ENCODE measurements at places on chromosomes 6 and 20.

GRCh38 chr6:131135244-131136020 is at the start of gene AKAP7:
AKAP7 (plus strand) TSS chr6:131135467; CDS start chr6:131135764, 297 bp downstream.
- no peak for DNase-seq

DNA sequence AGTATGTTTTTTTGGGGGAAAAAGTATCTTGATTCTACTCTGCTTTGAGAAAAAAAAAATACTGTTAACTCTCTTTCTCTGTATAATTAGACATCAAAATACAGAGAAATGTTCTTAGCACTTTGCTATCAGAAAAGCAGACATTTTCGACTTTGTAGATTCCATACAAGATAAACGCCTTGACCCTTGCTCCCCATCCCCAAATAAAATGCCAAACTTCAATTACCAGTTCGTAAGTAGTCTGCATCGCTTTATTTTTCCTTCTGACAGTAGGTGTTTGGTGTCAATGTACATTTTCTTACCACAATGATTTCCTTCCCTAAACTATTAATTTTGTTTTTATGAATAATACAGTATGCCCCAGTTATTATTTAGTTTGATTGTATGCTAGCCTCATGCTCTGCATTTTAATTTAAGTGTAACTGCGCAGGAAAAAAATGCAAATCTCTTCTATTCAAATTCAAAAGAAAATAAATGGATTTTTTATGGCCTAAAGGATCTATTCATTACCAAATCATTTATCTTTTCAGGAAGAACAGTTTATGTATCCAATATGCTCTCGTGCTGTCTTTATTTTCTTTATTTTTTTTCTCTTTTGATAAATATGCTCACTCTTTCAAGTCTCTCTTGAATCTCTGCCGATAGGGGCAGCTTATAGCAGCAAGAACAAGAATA is 84.8 kb upstream of the ZNF217 start:
- no peak for DNase-seq

- DNase-seq: peak; percentile 15
Observed at GRCh38 chr6:36677059-36677749, 1.3 kb upstream of the CDKN1A start.

DNA sequence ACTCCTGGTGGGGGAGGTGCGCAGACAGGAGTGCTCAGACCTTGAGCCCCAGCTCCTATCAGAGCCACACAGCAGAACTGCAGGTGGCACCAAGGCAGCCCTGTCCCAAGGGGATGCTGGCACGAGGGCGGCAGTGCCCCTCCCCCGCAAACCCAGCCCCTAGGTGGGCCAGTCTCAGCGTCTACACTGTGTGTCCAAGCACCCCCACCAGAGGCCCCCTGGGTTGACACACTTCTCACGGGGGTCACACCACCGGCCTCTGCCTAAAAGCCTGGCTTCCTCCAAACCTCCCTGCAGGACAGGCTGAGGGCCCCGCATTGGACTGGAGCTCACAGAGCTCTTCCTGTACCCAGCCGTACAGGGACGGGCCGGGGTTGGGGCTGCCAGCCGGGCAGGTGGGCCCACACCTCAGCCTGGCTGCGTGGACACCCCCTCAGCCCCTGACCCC is 8.1 kb downstream of the SLC2A4RG start:
- DNase-seq: no peak

GRCh38 chr20:51622004-51622874 is 79.7 kb upstream of the NFATC2 start:
- no peak for DNase-seq

- DNase-seq: no peak
Observed at GRCh38 chr6:90204327-90205056, 92.2 kb downstream of the BACH2 start.

GRCh38 chr6:93272211-93272610 is 147.1 kb downstream of the EPHA7 start:
- DNase-seq: peak; percentile 25

DNA sequence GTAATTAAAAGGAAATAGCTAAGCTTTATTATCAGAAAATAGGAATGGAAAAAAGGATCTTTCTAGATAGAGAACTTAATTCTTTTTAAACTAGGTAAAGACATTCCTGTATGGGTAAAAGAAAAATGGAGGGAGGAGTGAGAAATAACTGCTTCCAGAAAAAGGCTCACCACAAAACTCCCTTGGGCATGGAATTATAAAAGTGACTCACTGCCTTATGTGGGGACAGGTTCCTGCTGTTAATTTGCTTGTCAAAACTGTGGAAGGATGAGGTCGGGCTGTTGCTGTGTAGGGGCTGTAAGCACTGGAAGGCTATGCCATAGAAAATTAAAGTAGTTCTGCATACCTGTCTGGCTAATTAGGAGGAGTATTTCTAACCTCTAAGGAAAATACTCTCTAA is 158.7 kb downstream of the UBE3D start:
- no peak for DNase-seq

DNA sequence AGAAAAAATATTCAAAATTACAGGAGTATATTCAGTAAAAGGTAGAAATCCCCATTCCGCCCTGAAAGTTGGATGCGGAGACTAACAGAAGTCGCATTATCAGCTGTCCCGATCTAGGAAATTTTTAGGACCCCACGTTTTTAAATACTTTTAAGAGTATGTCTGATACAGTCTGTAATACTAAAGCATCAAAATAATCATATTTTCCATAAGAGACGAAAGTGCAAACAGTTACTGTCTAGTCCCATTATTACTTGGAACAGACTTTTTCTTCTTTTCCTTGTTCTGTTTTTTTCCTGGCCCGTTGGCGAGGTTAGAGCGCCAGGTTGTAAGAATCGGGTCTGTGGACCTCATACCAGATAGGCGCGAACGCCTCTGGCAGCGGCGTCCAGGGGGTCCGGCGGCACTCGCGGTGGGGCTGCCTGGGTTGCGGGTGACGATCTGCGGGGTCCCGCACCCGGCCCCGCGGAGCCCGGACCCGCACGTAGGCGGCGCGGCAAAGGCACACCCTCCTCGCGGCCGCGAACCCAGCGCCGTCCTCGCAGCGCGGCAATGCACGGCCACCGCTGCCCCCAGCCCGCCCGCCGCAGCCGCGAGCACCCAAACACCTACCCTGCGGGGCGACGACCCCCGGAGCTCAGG is 460 bp downstream of the PLAGL1 start:
- no peak for DNase-seq

GRCh38 chr6:7034055-7034454 is 73.7 kb upstream of the RREB1 start:
- no peak for DNase-seq

DNA sequence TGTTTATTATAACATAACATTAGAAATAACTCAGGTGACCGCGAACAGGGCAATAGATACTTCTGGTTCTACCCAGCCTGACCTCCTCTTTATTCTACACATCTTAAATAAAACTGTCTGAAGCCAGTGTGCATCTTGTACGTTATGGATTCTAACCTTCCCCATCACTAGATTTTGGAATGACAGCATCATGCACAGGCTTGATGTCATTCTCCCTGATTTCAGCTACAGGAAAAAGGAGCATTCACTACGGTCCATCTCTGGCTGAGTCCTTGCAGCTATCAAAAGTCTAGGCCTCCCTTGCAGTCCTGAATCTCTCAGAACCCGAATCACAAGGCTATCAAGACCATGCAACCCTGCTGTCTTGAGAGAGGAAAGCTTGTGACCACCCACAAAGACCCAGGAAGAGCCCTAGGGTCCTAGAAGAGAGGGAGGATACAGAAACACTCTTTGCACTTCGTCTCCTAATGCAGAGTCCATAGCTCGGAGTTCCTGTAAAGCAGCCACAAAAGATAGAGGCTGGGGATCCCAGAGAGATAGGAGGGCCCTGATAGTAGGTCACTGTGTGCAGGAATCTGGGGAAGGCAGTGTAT is 845 bp downstream of the HLA-DPA1 start:
- no peak for DNase-seq

DNA sequence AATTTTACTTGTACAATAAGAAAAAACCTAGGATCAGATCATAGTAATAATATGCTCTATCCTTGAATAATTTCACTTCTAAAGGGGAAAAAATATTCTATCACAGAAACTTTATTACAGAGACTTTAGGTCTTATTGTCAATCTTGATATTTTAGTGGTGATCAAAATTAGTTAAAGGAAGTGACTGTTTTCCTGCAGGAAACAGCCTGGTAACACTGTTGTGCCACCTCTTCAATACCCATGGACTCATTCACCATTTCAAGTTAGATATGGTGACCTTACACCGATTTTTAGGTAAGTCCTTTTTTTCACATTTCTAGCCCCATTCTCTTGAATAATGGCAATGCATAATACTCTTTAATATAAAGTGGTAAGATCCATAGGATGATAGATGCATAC is 99.2 kb downstream of the MTFR2 start:
- DNase-seq: no peak

GRCh38 chr6:17292600-17293133 is 11.5 kb downstream of the RBM24 start:
- no peak for DNase-seq

GRCh38 chr6:98107801-98108200 is 726.6 kb upstream of the POU3F2 start:
- no peak for DNase-seq

GRCh38 chr20:63703976-63704748 is 3.6 kb downstream of the ARFRP1 start:
- DNase-seq: no peak

DNA sequence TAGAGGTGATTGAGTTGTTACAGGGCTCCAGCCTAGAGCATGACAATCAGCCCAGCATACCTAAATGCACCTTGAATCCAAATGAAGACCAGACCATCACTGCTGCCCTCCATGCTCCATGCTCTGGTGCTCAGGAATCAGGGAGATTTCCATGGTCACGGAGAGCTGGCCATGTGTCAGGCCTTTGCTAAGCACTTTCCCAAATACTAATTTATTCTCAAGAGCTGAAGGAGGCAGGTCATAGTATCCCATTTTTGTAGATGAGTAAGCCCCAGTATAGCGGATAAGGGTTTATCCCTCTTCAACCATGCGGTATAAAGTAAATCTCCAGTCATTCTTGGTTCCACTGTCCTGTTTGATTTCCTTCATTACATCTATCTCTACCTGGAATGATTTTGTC is 240.8 kb downstream of the TFAP2A start:
- DNase-seq: no peak

DNA sequence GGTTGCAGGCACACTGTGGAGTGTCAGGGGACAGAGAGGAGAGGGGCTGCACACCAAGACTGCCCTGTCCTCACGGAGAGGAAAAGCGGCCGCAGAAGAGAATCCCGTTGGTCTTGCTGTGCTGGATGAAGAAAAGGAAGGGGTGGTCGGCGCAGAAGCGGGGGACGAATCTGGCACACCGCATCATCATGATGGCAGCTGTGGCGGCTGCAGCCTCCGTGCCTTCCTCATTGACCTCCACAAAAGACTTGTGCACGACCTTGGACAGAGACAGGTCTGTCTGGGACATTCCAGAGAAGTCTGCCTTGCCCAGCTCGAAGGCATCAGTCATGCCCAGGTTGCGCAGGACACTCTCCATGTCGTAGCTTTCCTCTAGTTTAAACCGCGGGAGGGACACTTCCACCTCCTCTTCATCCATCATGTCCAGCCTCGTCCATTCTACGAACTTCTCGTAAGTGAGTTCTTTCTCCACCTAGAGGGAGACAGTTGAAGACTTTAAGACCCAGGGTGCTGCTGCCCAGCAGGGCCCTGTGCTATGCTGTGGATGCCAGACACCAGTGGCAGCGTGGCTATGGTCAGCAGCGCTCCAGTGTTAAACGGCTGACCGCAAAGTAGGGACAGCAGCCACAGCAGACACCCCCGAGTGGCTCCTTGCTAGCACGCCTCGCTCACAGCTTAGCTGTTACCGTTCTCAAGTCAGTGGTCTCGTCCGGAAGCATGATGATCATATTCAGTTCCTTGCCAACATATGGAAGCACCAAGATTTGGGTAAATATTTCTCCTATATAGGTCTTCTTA is 22.9 kb downstream of the SERPINB6 start:
- no peak for DNase-seq

DNA sequence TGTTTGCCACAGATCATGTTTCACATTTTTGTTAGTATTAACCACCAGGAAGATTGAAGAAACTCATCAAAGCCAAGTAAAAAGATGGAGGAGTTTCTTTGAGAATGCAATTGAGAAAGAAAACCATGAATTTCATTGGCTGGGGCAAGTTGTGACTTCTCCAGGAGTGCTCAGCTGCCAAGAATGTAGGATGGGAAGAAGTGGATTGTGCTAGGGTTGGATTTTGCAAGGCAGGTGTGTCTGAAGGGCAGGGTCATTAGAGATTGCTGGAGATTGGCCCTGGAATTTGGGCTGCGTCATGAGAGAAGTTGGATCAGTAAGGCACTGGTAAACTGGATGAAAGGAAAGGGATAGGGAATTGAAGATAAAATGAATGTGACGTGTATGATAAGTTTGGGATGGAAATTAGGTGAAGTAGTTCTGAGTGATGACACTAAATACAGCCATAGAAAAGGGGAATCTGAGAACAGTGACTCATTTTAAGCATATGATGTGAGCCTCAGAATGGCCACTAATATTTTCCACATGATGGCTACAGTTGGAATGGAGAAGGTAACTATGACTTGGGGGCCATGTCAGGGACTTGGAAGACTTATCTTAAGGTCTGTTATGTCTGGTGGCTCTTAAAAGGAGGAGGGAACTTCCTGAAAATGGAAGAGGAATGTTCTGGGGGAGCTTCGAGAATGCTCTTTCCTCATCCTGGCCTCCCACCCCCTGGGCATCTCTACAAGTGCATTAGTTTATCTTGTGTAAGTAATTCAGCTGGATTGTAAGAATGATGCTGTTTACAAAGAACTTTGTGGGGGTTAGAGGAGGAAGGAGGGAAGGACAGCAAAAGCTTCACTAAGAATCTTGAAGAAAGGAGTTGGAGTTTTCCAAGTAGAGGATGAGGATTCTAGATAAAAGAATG is 27.8 kb upstream of the ERVFRD-1 start:
- DNase-seq: no peak

DNA sequence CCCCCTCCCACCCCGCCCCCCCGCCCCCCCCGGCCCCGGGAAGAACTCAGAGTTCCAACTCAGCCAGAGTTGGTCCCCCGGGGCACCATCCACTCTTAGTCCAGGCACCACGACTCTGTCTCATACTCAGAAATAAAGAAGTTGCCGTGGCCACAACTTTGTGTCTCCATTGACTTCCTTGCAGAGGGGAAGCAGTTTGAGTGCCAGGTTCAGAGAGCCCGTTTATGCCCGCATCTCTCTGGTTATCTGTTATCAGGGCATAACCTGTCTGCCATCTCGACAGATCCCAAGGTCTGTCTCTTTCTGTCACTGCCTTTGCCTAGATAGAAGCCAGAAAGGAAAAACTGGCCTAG is 605 bp downstream of the CDC5L start:
- DNase-seq: no peak

DNA sequence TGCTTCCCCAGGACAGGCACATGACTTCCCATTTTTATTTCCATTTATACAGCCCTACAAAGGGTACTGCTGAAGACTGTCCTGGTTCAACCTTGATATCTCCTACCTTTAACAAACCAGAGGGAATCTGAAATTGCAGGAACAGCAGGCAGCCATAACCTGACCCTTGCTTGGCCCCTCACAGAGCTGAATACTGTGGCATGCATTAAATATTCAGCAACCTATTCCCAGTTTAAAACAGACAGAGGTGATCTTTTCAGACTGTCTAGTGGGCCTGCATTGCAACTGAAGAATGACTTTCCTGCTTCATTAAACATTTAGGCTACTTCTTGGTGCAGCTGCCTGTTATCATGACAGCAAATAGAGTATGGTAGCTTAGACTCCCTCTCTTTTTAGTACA is 76.8 kb upstream of the POPDC3 start:
- DNase-seq: no peak
